ENCODE measurements at places on chromosomes 6 and 20. TPM values are rescaled to one million over a fixed set of nuclear protein-coding genes. Genes with fewer than 3 reads are reported as not detected.

DNA sequence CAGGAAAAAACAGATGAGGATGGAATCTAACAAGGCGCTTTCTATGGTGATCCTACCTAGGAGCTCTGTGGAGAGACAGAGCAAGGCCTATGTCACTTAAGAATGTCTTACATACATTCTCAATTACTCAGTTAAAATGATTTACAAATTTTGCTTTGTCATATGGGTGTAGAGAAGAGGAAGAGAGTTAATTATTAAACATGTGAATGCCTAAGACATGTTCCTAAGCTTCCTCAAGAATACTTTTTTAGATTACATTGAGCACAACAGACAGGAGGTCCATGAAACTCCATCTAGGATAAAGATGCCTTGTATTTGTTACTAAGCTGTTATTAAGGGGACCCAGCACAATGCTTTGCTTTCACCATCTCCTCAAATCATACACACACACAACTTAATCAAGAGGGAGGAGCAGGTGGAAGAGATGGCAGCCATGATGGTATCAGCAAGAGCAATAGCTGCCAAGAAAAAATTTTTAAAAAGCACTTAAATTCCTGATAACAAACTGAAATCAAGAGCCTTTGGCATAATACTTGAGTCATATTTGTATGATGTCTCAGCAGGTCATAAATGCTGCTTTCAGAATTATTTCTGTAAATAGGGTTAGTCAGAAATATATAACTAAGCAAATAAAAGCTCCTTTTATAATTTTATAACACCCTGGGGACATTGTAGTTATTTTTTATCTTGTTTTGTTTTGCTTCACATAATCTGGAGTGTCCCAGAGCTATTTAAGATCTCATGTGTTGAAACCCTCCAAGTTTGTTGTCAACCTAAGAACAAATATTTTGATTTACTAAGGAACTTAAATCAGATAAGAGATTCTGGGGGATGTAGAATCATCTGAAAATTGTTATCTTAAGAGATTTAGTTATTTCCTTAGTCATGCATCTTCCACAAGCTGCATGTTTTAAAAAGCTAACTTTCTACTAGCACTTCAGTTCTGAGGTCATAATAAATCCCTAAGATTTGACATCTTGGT, 70.0 kb upstream of the CD2AP start:
- no peak overlapping the region for H3K4me3 ChIP-seq
- no peaks in the 10 kb centered on the region for H3K4me1 ChIP-seq
- H3K36me3 ChIP-seq, result no peaks in the 10 kb centered on the region
- no peak for DNase-seq
- no peaks in the 10 kb centered on the region for H3K27me3 ChIP-seq

GRCh38 chr6:116465246-116465645, 4.1 kb downstream of the CALHM6 start:
- no peak for DNase-seq
- no peak overlapping the region for H3K27ac ChIP-seq
- no peaks in the 10 kb centered on the region for H3K4me1 ChIP-seq
- no peaks in the 10 kb centered on the region for H3K36me3 ChIP-seq
- no peak overlapping the region for H3K4me3 ChIP-seq
- H3K27me3 ChIP-seq, result peaks cover 6% of the 10 kb centered on the region

- H3K27me3 ChIP-seq, result no peaks in the 10 kb centered on the region
- H3K4me3 ChIP-seq, result no peak overlapping the region
Measured at GRCh38 chr20:45153752-45154151, 20.9 kb upstream of the PI3 start.

DNA sequence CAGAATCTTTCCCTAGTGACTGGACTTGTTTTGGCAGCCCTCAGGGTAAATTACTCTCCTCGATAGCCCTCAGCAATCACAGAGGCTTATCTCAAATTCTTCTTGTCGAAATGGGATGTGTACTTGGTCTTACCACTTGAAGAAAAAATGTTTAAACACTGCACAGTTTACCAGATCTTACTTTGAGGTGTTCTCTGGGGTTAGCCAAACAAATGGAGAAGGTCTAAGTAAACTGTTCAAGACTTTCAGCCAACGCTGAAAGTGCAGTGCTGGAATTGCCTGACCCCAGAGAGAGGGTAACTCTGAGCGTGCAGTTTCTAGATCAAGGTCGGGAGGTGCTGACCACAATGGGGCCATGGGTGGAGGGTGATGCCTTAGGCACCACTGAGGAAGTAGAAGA, 39.2 kb downstream of the MYLIP start:
- DNase-seq, result no peak
- H3K4me1 ChIP-seq, result peaks cover 3% of the 10 kb centered on the region
- no peak overlapping the region for H3K27ac ChIP-seq
- H3K27me3 ChIP-seq, result no peaks in the 10 kb centered on the region
- H3K36me3 ChIP-seq, result no peaks in the 10 kb centered on the region

DNA sequence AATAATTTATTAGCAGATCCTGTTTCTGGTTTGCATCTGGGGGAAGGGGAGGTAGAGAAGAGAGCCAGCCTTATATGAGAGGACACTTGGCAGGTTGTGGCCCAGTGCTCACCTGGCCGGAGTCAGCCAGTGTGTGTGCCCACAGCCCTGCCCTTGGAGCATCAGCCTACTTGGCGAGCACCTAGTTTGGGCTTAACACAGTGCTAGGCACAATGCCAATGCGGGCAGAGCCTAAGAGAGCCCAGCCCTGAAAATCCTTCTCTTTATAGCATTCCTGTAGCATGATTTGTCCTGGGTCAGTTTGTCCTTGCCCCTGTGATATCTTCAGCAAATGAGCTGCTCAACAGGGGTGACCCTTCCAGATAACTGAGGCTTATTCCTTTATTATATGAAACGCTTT, 73.0 kb downstream of the SLX4IP start:
- no peaks in the 10 kb centered on the region for H3K36me3 ChIP-seq
- H3K4me3 ChIP-seq, result no peak overlapping the region
- peaks cover 47% of the 10 kb centered on the region for H3K4me1 ChIP-seq
- no peak overlapping the region for H3K27ac ChIP-seq
- DNase-seq, result no peak

DNA sequence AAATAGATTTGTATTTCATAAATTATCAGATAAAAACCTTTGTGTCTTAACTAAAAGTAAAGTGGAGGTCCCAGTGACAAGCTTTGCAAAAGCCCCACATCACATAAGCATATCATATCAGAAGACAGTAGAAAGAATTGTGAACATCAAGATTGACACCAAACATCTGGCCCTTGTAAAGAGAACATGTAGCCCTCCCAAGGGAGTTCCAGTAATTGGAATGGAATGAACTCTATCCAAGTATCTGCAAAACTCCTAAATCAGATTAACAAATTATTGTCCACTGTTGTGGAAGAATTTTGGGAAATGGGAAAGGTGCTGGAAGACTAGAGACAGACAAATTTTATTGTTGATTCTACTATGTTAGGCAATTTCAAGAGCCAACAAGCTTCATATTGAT, 268.8 kb downstream of the KCNQ5 start:
- no peaks in the 10 kb centered on the region for H3K27me3 ChIP-seq
- H3K36me3 ChIP-seq, result no peaks in the 10 kb centered on the region
- no peak overlapping the region for H3K4me3 ChIP-seq
- H3K27ac ChIP-seq, result no peak overlapping the region
- H3K4me1 ChIP-seq, result no peaks in the 10 kb centered on the region
- DNase-seq, result no peak

GRCh38 chr6:14135893-14136539, 18.4 kb downstream of the CD83 start:
- DNase-seq, result no peak
- no peaks in the 10 kb centered on the region for H3K36me3 ChIP-seq
- H3K4me3 ChIP-seq, result no peak overlapping the region
- no peak overlapping the region for H3K27ac ChIP-seq
- no peaks in the 10 kb centered on the region for H3K27me3 ChIP-seq
- no peaks in the 10 kb centered on the region for H3K4me1 ChIP-seq

- H3K27ac ChIP-seq, result no peak overlapping the region
- no peak for DNase-seq
- H3K36me3 ChIP-seq, result no peaks in the 10 kb centered on the region
- H3K4me3 ChIP-seq, result no peak overlapping the region
- no peaks in the 10 kb centered on the region for H3K27me3 ChIP-seq
Measured at GRCh38 chr6:113871975-113872374, 14.8 kb downstream of the MARCKS start.

DNA sequence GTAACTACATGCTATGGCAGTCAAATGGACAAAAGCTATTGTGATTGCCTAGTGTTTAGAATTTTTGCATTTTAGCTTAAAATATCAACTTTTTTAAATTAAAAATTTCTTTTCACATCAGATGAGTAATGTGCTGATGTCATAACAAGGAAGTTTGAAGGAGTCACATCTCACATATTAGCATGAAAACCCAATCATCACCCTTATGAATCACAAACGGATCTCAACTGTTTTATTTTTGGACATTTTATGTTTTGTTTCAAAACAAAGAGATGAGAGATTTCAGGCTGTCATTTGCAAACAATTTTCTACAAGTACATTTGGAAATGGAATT, 53.6 kb upstream of the TRERF1 start:
- no peak overlapping the region for H3K4me3 ChIP-seq
- DNase-seq, result no peak
- peaks cover 3% of the 10 kb centered on the region for H3K27me3 ChIP-seq
- no peak overlapping the region for H3K27ac ChIP-seq
- H3K36me3 ChIP-seq, result no peaks in the 10 kb centered on the region

GRCh38 chr6:140566781-140567277, 1192.4 kb upstream of the CITED2 start:
- H3K27me3 ChIP-seq, result no peaks in the 10 kb centered on the region
- no peak for DNase-seq
- H3K27ac ChIP-seq, result peak overlapping the region; percentile 25
- H3K4me1 ChIP-seq, result peaks cover 13% of the 10 kb centered on the region
- no peak overlapping the region for H3K4me3 ChIP-seq

GRCh38 chr6:81865712-81866111, 113.2 kb upstream of the TENT5A start:
- H3K4me3 ChIP-seq, result no peak overlapping the region
- no peak overlapping the region for H3K27ac ChIP-seq
- no peaks in the 10 kb centered on the region for H3K36me3 ChIP-seq
- H3K27me3 ChIP-seq, result no peaks in the 10 kb centered on the region
- no peaks in the 10 kb centered on the region for H3K4me1 ChIP-seq

DNA sequence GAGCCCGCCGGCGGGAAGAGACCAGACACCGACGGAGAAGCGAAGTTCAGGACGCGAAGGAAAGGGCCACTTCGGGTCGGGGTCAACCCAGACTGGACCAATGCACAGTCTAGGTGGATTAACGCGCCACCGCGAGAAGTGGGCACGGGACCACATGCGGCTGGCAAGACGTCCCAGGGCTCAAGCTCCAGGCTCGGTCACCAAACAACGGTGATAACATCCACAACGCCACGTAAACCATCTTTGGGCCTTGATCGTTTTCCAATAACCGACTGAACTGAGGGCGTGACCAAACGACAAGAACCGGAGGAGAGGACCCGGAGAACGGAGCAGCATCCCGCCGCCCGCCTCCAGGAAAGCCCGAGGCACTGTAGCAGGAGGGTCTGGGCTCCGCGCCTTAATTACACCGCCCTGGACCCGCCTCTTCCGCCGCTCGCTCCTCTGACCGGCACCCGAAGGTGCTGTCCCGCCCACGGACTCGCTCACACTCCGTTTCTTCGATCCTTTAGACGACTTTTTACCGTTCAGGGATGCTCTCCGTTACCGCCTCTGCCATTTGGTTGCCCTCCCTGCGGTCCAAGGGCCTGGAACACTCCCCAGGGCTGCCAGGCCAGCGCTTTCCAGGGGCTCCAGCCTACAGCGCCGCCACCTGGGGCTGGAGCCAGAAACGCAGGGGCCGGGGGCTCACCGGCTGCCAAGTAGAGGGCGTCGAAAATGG, 44.1 kb downstream of the DPPA5 start:
- peak overlapping the region; percentile 64 for H3K4me3 ChIP-seq
- DNase-seq, result peak; percentile 30
- H3K36me3 ChIP-seq, result no peaks in the 10 kb centered on the region

The COL11A2 gene
- 0.27 TPM for total RNA-seq

The KCNS1 gene
- not detected for total RNA-seq

The ADGRB3 gene
- 0.23 TPM for total RNA-seq

The DEFB124 gene
- not detected for total RNA-seq

The GLYATL3 gene
- total RNA-seq, result not detected

The TPX2 gene
- total RNA-seq, result 2.2 TPM

The GRM4 gene
- total RNA-seq, result not detected

The ASF1A gene
- total RNA-seq, result 13.5 TPM

The TFAP2D gene
- total RNA-seq, result not detected

The NDUFAF4 gene
- 64.0 TPM for total RNA-seq
